Aorta (tissue), 5 donors: ENCODE measurements at places on chromosomes 3 and 15. TPM values are rescaled to one million over a fixed set of nuclear protein-coding genes. Genes with fewer than 3 reads are reported as not detected.

DNA sequence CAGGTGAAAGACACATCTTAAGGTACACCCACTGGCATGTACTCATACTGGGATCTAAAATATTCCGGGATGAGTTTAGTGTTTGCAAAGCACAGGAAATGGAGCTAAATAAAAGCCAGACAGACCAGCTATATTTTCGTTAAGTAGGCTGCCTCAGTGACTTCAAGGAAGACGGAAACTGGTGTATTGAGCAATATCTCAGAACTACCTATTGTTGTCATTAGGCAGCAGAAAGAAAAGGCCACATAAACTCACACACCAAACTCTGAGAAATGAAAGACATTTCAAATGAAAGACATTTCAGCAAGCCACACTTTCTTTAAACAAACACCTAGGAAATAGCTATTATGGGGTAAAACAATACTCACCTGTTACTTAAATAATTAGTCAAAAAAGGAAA is 761.7 kb upstream of the SEMA6D start:
- no peaks in the 10 kb centered on the region for H3K27me3 ChIP-seq
- H3K4me1 ChIP-seq, result peaks cover 3% of the 10 kb centered on the region
- DNase-seq, result no peak
- H3K27ac ChIP-seq, result no peak overlapping the region
- H3K36me3 ChIP-seq, result no peaks in the 10 kb centered on the region

DNA sequence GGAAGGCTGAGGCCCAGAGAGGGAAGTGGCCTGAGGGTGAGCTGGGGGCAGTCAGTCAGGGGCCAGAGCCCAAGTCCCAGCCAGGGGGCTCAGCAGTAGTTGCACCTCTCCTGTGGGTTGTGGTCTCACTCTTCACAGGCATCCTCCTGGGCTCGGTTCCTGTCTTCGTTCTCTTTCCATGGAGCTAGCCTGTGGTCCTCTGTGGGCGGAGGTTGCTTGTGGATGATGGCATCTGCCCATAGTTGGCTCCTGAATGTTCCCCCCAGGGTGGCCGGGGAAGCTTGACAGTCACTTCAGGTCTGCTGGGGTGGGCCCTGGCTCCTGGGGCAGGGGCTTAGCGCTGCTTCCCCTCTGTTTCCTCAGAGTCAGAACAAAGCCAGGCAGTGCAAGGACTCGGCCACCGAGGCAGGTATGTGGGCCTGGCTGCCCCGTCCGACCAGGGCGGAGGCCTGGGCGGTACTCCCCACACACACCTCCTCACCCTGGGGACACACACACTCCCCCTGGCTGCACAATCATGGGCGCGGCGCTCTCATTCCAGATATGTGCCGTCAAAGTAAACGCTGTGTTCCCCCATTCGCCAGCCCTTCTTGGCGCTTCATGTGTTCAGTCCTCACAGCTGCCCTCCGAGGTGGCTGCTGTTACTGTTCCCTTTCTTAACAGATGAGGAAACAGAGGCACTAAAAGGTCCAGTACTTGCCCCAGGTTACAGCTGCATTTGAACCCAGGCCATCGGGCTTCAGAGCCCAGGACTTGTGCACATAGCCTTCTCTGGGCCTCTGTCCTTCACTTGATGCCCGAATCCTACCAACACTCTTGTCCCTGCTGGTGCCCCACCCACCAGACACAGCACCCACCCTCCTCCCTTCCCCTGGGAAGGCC is 34.5 kb downstream of the PSTPIP1 start:
- DNase-seq, result peak; percentile 59
- H3K4me3 ChIP-seq, result no peak overlapping the region
- H3K4me1 ChIP-seq, result no peaks in the 10 kb centered on the region
- H3K27me3 ChIP-seq, result no peaks in the 10 kb centered on the region
- no peak overlapping the region for H3K27ac ChIP-seq

DNA sequence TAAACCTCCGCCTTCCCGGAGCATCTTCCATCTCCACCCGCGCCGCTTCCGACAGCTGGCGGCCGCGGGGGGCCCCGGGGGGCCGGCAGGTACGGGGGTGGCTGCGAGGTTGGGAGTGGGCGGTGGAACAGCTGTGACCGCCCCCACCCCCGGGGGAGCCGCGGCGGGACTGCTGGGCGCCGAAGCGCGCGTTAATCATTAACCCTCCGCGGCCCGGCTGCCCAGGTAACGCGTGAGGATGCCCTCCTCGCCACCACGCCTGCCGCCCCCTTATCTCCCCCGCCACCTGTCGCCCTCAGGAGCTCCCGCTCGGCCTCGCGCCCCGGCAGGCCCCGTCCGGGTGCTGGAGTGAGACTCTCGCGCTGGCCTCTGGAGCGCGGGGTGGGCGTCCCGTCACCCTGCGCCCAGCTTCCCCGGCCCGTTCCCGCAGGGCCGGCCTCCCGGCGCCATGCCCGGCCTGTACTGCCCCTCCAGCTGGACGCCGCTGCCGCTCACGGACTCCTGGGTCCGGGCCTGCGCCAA is 757 bp downstream of the VWA5B2 start:
- H3K27ac ChIP-seq, result no peak overlapping the region
- DNase-seq, result no peak
- H3K27me3 ChIP-seq, result no peaks in the 10 kb centered on the region

DNA sequence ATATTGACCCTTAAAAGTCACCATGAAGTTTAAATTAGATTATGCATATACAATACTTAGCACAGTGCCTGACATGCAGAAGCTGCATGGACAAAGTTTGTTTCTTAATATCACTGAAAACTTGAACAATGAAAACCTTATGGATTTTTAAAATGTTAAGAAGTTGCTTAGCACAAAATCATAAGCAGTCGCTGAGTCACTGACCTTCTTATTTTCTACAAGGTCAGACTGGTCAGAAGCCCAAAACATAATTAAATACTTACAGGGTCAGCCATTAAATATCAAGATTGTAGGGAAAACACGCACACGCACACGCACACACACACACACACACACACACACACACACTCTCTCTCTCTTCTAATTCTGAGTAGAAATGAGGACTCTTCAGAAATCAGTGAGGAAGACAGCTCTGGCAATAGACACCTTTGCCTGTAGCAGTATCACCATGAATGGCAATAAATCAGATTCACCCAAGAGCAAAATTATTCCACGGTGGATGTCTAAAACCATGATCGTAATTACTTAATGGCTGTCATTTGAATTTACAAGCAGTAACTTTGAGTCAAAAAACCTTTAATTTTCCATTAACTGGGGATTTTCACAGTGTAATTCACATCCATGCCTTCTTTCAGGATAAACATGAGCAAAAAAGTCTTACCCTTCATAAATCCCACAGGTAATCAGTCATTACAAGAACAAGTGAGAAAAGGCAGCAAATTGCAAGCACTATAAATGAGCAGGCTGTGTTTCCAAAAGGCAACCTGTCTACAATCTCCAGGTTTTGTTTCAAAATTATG is 147.5 kb downstream of the OSBPL10 start:
- no peaks in the 10 kb centered on the region for H3K36me3 ChIP-seq
- no peaks in the 10 kb centered on the region for H3K27me3 ChIP-seq
- H3K4me1 ChIP-seq, result no peaks in the 10 kb centered on the region

GRCh38 chr3:187947927-187948682 is 202.8 kb upstream of the BCL6 start:
- no peaks in the 10 kb centered on the region for H3K27me3 ChIP-seq
- H3K27ac ChIP-seq, result no peak overlapping the region
- DNase-seq, result no peak
- no peak overlapping the region for H3K4me3 ChIP-seq

GRCh38 chr15:60399931-60400330 is 2.1 kb upstream of the ANXA2 start:
- peaks cover 3% of the 10 kb centered on the region for H3K4me1 ChIP-seq
- no peak overlapping the region for H3K4me3 ChIP-seq
- no peak for DNase-seq
- H3K27ac ChIP-seq, result peak overlapping the region; percentile 20
- H3K27me3 ChIP-seq, result no peaks in the 10 kb centered on the region
- H3K36me3 ChIP-seq, result no peaks in the 10 kb centered on the region

DNA sequence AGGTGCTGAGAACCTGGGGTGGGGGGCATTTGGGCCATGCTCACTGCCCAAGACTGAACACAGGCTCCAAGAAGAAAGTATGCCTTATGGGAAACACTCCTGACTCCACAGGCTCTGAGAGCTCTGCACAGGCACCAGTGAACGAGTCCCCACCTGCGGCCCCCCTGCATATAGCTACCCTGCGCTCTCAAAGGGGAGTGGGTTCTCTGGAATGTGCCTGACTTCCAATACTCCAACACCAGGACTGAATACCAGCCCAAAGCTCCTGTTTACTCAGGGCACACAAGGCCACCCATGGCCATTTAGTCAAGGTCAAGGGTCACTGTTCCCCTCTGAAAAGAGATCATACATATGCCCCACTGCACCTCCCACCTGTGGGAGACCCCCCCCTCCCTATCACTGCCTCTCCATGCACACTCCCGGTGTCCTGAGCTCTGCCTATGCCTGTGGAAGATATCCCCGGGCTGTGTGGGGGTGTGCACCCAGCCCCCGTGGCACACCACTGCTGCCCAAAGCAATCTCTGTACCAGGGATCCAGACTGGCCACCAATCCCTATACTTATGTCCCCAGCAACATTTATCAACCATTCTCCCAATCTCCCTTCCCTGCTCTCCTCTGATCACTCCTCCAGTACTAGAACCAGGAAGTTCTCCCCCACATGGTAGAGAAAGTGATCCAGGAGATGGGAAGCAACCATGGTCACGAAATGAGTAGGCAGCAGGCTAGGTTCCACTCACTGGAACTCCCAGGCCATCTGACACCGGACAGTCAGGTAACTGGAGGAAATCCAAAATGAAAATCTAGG is 1.5 kb upstream of the PLXNB1 start:
- no peak overlapping the region for H3K4me3 ChIP-seq
- no peaks in the 10 kb centered on the region for H3K27me3 ChIP-seq
- no peaks in the 10 kb centered on the region for H3K4me1 ChIP-seq
- no peak for DNase-seq
- no peak overlapping the region for H3K27ac ChIP-seq
- H3K36me3 ChIP-seq, result peaks cover 3% of the 10 kb centered on the region

DNA sequence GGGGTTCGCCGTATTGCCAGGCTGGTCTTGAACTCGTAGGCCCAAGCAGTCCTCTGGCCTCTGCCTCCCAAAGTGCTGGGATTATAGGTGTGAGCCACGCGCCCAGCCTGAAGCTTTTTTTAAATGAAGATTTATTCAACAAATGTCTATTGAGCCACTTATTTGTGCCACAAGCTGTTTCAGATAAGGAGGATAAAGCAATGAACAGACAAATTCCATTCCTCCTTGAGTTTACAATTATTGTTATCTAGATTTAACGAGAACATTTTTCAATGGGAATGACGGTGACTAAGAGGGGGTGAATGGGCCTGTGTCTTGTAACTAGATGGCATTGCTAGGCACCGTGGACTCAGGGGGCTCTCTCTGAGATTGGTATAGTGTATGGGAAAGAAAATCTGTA is 10.2 kb downstream of the PPARG start:
- no peak overlapping the region for H3K4me3 ChIP-seq
- DNase-seq, result no peak
- H3K4me1 ChIP-seq, result no peaks in the 10 kb centered on the region
- H3K27me3 ChIP-seq, result no peaks in the 10 kb centered on the region
- no peak overlapping the region for H3K27ac ChIP-seq

Gene CERS3
- total RNA-seq, result not detected

Gene GRAMD2A
- 0.91 TPM for total RNA-seq

Gene CFAP91
- 3.7 TPM for total RNA-seq

Gene CLDN16
- not detected for total RNA-seq

Gene MED12L
- total RNA-seq, result 1.1 TPM
